ENCODE measurements at places on chromosomes 5 and 9.

GRCh38 chr5:179768326-179769085 lies 25.3 kb upstream of the LTC4S start:
- no peak for DNase-seq

- DNase-seq, result no peak
Observed at GRCh38 chr5:173602423-173602822, 14.0 kb downstream of the BOD1 start.

DNA sequence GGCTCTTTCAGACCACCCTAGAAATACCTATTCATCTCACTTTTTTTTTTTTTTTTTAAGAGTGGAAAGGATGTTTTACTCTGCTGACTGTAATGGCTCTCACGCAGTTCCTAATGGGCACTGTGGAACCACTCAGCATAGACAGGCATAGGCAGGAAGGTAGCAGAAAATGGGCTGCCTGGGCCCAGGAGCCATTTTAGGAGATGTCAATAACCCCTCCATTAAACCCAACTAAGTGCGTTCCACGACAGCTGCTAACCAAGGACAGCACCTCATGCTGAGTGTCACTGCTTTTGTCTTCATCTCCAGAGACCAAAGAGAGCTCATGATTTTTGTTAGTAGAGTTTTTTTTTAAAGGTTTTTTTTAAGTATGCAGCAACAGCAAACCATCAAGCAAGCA lies 15.3 kb downstream of the MAP1B start:
- no peak for DNase-seq

DNA sequence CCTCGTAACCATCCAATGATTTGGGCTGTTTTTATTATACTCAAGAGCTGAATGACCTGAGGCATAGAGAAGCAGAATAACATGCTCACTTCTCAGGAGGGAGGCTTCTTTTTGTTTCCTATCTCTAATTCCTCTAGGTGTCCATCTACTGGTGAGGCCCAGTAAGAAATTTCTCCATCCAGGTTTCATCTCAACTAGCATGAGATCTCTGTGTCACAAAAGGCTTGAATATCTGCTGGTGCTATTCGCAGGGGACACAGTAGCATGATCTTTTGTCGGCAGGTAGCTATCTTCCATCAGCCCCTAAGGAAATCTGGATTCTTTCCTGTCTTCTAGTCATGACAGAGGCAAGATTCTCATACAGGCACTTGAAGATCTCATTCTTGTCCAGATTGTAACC lies 8.9 kb downstream of the IFNE start:
- DNase-seq, result no peak

- DNase-seq, result no peak
Observed at GRCh38 chr5:135477613-135478066, 25.5 kb upstream of the TIFAB start.

DNA sequence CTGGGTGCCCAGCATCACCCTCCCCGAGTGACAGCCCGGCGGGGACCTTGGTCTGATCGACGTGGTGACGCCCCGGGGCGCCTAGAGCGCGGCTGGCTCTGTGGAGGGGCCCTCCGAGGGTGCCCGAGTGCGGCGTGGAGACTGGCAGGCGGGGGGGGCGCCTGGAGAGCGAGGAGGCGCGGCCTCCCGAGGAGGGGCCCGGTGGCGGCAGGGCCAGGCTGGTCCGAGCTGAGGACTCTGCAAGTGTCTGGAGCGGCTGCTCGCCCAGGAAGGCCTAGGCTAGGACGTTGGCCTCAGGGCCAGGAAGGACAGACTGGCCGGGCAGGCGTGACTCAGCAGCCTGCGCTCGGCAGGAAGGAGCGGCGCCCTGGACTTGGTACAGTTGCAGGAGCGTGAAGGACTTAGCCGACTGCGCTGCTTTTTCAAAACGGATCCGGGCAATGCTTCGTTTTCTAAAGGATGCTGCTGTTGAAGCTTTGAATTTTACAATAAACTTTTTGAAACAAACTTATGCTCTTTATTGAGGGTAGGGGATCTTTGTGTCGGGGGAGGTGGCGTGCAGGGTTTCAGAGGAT lies 1.3 kb downstream of the GADD45G start:
- peak; percentile 14 for DNase-seq

- no peak for DNase-seq
Observed at GRCh38 chr5:126461838-126462237, 38.6 kb downstream of the GRAMD2B start.

- no peak for DNase-seq
Observed at GRCh38 chr5:137119321-137119720, 379.8 kb downstream of the SPOCK1 start.

GRCh38 chr5:157993986-157994691 lies 135.2 kb upstream of the CLINT1 start:
- no peak for DNase-seq

DNA sequence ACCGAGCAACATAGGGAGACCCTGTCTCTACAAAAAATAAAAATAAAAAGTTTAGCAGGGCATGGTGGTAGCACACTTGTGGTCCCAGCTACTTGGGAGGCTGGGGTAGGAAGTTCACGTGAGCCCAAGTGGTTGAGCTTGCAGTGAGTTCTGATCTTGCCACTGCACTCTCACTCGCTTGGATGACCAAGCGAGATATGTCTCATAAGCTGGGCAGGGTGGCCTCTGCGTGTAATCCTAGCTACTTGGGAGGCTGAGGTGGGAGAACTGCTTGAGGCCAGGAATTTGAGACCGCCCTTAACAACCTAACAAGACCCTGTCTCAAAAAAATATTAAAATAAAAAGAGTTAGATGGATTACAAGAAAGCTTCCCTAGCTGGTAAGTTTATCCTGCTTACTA lies 32.5 kb downstream of the RASA1 start:
- DNase-seq, result no peak

GRCh38 chr5:116559239-116559638 lies 15.4 kb downstream of the SEMA6A start:
- no peak for DNase-seq

DNA sequence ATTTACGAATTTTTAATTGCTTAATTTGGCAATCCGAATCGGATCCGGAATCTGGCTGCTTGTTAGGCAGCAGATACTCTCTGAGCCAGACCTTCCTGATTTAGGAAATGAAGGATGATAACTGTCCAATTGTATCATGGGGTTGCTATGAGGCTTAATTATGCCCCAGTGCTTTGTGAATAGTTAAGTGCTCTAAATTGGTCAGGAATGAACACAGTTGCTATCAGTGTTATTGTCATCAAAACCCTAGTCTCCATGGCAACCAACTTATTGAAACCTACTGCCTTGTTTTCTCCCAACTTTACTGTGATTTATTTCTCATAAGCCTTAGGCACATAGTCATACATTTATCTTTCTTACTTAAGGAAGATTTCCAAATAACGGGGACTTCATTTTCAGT lies 47.9 kb downstream of the MAMDC2 start:
- DNase-seq, result no peak

DNA sequence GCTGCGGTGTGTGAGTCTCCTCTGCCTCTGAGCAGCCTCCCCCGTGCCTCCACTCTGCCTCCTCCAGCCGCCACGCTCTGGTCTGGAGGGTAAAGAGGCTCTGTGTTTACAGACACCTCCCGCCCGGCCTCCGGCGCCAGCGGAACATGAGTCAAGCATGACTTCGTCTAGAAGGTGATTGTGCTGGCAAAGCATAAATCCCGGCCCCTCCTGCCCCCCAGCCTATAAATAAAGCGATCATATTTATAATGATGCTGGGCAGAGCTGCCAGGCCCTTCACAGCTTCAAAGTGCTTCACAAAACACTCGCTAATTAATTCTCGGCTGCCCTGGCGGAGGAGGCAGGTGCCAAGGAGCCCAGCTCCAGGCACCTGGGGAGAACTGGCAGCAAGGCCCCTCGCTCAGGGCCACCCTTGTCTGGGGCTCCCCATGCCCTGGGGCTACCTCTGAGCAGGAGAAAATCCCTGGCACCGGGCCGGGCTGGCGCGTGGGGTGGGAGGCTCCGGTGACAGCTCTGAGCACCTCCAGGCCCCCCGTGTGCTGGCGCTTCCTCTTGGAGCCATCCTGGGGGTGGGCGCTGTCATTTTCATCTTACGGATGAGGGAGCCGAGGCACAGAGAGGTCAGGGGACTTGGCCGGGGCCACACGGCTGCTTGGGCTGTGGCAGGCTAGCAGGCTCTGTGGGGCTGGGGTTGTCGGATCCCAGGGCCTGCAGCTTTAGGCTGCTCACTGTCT lies 87.8 kb downstream of the RXRA start:
- no peak for DNase-seq

DNA sequence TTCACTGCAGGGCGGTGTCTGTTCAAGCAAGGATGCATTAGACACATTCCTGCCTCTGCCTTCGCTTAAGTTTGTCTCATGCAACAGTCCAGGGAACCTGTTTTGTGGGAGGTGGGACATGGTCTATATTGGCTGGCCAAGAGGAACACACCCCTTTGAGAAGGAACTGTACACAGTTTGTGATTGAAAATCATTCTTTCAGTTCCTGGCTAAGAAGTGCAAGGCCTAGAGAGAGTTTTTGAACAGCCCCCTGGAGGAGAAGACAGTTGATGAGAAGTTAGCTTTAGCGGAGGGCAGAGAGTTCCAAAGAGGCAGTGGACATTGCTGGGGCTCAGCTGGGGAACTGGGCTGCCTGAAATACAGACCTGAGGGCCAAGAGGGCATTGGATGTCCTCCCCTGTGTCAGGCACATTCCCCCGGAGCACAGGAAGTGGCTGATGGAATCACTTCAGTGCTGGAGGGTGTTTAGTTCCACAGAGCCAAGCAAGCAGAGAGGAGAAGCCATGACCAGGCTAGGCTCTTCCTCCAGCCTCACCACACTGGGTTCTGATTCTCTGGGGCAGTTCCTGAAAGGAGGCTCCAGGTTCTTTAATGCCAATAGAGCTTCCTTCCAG lies 66.6 kb downstream of the RGS3 start:
- DNase-seq, result no peak
